Putamen (tissue), 1 donor: ENCODE measurements at places on chromosomes 4 and X.

DNA sequence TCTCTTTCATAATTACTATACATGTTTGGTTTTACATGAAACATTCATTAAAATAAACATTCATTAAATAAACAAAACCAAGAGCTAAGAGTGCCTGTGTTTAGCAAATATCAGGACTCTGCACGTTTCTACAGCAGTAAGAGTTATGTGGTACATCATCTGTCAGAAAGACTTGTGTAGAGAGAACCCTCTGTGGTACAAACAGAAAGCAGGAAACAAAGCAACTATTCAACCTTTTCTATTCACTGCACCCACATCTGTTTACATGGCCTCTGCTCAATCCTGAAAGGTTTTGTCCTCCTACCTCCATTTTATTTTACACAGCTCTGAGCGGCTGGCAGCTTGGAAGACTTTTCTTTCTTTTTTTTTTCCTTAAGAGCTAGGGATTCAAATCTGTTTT lies 90.7 kb upstream of the PCDH18 start:
- DNase-seq = no peak

GRCh38 chr4:16007471-16008095 lies 44.6 kb upstream of the FGFBP2 start:
- no peak for DNase-seq

DNA sequence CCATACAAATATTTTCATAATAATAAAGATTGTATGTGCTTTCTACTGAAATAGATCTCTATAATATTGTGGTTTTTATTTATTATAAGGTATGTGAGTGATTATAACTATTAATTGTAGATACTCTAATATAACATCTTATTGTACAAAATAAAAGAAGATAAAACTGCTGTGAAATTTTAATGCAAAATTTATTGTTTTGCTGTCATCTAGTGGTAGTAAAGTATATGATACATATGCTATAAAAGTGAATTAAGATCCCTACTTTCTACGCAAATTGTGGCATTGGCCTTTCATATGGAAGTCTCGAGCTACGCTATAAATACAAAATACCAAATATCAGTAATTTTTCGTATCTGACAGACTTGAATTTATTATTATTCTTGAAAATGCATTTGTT lies 19.3 kb downstream of the YIPF7 start:
- DNase-seq = no peak

DNA sequence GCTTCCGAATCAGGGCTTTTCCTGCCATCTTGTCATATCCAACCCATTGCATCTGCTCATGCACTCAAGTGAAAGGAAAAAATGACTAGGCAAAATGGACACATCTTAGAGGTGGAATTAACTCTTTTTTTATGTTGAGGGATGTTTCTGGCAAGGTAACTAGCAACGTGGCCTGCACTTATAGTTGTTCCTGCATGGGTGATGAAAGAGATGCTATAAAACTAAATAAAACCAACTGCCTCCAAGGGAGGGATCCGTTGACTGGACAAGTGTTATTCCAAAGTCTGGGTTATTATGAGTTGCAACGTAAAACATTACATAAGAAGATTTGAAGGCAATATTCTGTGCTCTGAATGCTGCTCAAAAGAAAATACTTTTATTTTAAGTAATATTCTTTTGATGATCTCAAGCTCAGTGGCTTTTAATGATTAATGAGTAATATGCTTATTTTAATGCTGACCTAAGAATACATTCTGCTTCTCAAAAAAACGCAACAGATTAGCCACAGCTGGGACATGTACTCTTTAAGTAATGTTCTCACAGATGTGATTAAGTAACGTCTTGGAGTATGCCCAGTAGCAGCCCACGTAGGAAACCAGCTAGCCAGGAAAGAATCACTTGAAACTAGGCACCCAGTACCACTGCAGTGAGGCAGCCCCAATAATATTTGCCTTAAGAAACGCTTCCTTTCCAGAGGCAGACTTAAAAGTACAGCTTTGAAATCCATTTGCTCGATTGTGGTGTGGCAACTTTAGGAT lies 27.4 kb downstream of the KLF3 start:
- no peak for DNase-seq

DNA sequence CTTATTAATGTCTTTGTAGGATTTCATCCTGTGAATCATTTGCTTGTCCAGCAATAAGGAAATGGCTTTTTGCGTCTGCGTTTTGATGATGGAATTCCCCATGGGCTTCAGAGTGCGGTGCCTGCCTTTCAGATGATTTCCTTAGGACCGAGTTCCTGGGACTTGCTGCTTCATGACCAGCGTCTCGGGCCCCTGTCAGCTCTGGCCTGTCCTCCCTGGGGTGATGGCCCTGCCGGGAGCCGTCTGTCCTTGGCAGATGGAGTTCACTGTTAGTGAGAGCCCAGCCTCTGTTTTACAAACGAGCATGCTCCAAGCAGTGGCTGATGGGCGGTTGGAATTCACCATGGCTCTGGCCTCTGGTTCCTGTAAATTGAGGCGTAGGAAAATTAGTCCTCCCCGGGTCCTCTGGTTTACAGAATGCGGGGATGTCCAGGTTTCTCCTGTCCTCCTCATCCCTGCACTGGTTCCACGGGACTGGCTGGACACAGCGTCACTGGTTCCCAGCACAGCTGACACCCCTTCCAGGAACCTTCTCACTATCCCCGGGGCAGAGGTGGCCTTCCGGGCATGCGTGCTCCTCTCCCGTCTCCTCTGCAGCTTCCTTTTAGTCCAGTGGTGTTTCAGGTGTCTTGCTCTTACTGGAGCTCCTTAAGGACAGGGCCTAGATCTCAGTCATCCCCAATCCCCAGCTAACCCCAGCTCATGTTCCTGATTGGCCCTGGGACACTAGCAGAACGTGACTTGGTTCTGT lies 34.9 kb downstream of the TBC1D14 start:
- DNase-seq = no peak

- no peak for DNase-seq
Measured at GRCh38 chrX:21132686-21133393, 241.4 kb upstream of the CNKSR2 start.

- DNase-seq = no peak
Measured at GRCh38 chr4:142614621-142615323, 231.3 kb downstream of the INPP4B start.

DNA sequence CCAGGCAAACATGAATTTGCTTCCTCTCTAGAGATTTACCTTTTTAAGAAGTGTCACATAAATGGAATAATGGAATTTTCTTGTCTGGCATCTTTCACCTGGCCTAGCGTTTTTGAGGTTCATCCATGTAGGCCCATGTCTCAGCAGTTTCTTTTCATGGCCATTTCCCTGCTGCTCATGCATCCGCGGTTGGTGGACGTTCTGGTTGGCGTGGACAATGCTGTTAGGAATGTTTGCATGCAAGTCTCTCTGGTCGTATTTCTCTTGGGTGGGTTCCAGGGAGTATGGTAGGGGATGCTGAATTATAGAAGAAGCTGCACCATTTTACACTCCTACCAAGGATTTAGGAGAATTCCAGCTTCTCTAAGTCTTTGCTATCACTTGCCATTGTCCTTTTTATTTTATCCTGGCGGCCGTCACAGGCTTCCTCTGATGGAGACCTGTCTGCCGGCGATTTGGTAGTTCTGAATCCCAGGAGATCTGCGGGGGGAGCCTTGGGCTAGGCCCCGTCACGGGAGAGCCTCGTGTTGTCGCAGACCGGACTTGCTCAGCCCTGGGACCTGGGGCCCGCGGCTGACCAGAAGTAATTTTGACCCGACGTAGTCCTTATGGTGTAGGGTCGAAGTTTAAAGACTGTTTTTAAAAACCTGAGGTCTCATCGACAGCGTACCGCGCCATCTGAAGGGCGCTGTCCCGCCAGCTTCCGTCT lies 56.9 kb upstream of the TADA2B start:
- peak; percentile 68 for DNase-seq

GRCh38 chr4:137510557-137511265 lies 21.6 kb downstream of the PCDH18 start:
- DNase-seq = no peak

DNA sequence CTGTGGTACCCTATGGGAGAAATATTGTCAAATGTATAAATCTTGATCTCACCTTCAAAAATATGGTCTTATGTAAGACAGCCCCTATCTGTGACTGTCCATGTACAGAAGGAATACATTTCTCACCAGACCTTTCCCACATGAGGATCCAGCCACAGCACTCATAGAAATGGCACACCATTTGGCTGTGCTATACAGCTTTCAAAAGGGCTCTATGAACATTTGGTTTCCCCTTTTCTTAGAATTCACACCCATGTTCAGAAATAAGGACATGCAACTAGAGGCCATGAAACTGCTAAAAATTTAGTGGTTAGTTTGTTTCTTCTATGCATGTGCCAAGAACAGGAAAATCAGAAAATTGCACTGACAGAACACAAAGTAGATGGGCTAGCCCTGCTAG lies 62.7 kb downstream of the ANTXR2 start:
- no peak for DNase-seq

- peak; percentile 67 for DNase-seq
Measured at GRCh38 chr4:14299166-14299565, 671.6 kb upstream of the BOD1L1 start.

DNA sequence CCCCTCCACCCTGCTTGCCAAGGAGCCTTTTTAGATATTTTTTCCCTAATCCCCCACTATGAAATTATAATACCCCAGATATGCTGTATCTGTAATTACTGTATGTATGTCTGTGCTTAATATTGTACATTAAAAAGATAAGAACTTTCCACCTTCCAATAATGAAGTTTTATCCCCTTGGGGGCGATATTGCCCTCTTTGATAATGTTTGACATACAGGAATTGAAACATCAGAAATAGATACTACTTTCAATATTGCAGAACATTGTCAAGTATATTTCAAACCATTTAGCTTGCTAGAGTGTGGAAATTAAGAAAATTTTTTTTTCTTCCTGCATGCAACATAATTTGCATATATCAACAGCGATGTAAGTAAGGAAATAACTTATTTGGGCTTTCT lies 58.9 kb downstream of the NAF1 start:
- DNase-seq = no peak

DNA sequence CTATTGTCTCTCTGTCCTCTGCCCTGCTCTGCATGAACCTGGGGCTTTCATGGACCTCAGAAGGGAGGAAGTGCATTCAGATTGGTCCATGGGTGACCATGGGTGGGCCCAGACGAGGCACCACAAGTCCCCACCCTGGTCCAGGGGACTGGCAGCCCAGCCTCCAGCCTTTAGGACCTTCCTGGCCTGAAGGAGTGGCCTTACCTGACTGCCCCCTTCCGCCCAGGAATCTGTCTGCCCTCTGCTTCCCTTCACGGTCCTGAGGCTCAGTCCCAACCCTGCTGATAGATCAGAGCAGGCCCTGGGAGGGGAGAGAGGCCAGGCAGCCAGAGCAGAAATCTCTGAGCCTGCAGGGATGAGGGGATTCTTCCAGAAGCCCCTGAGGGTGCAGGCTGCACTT lies 455.4 kb downstream of the PCDH18 start:
- no peak for DNase-seq

DNA sequence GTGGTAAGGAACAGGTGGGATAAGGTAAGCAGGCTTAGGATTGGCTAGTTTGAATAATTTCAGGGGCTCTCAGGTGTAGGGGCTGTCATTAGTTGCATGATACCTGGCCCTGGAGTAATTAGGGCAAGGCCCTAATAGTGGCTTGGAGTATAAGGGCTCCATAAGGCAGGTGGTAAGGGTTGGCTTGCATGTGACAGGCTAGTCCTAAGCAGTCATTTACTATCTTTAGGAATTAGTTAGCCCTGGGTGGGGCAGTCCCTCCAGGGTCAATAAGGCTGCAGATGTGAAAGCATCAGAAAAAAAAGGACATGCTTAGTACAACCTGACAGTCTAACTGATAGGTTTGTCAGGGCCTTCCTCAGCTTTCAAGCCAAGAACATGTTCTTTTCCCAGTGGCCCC lies 7.8 kb upstream of the TMPRSS11D start:
- no peak for DNase-seq

GRCh38 chr4:183191630-183192029 lies 92.6 kb downstream of the WWC2 start:
- no peak for DNase-seq

DNA sequence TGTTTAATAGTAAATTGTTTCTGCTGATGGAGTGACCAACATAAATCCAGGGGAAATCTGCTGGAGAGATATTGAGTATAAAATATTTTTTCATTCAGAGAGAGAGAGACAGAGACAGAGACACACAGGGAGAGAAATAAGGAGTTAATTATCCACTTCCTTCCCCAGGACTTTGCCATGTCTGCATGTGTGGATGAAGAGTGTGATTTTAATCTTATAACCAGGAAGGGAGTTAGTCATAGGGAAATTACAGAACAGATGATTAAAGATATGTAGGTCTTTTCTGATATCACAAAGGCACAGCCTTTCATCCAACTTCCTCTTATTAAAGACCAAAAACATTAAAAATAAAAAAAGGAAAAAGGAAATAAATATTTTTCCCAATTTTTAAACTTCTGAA lies 526.3 kb downstream of the SPRY1 start:
- DNase-seq = no peak

GRCh38 chr4:55634417-55635128 lies 1.5 kb downstream of the NMU start:
- DNase-seq = no peak

DNA sequence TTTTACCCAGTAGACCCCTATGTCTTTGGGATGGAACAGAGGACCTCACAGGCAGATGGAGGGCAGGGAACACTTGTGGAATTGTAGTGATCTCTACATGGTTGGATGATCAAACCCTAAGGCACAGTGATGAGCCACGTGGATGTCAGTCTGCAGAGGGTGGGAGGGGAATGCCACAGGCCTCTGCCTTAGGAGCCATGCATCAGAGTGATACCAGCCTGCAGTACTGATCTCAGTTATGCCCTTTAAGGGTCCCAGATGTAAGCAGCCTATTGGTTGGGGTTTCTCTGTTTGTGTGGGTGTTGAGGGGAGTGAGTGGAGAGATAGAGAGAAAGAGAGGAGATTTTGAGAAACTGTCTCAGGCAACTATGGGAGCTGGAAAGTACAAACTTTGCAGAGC lies 39.9 kb upstream of the XAGE1B start:
- no peak for DNase-seq

- no peak for DNase-seq
Measured at GRCh38 chr4:87953826-87954225, 21.7 kb upstream of the SPP1 start.

DNA sequence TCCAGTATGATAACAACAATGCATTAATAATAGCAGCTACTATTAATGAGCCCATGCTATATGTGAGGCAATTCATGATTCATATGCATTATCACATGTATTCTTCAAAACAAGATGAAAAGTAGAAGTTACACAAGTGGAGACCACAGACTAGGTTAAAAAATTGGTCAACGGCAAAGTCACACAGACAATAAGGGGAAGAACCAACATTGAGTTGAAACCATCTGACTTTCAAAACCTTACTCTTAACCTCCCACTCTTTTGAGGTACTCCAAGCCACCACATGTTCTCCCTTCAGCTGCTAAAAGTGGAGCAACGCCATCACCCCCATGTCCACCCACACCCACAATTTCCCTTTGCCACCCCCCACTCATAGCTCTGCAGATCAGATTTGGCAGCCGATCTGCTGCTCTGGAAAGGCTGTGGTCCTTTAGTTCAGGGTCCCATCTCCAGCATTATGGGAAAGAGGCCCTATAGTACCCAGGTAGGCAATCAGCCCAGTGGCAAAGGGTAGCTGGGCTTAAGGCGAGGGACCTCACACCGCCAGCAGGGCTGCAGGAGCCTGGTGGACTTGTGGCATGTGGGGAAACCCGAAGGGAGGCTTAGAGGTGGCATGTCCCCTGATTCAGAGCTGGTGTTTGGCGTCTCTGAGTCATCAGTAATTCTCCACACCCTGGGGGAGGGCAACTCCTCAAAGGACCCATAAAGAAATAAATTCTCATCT lies 33.5 kb upstream of the CYBB start:
- no peak for DNase-seq

GRCh38 chr4:87035881-87036509 lies 101.2 kb downstream of the AFF1 start:
- no peak for DNase-seq

- no peak for DNase-seq
Measured at GRCh38 chrX:153744210-153745066, 19.6 kb upstream of the PLXNB3 start.
